Natural killer cell (primary cell): ENCODE measurements at places on chromosomes 12 and 14.
A peak's percentile ranks its signal among the peaks of the same experiment; 100 is the strongest.

- no peaks in the 10 kb centered on the region for H3K36me3 ChIP-seq
- H3K4me3 ChIP-seq, result no peak overlapping the region
- H3K27me3 ChIP-seq, result peaks cover 5% of the 10 kb centered on the region
- H3K4me1 ChIP-seq, result no peaks in the 10 kb centered on the region
These were observed 44.0 kb upstream of the OTX2 start for GRCh38 chr14:56854325-56854724.

DNA sequence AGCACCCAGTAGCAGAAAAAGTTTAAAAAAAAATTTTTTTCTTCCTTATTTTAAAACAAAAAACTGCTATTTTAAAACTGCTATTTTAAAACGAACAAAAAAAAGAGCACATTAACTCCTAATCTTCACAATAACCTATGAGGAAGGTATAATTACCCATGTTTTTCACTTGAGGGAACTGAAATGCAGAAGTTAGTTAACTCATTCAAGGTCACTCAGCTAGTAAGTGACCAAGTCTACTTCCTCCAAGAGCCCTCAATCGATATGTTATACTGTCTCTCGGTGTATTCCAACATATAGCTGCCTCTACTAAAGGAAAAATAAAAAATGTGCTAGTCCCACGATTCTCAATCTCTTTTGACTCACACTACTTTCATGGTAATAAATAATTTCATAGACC, 7.8 kb downstream of the RPAP3 start:
- no peak overlapping the region for H3K4me3 ChIP-seq
- no peaks in the 10 kb centered on the region for H3K4me1 ChIP-seq
- no peaks in the 10 kb centered on the region for H3K27me3 ChIP-seq
- DNase-seq, result no peak
- no peak overlapping the region for H3K27ac ChIP-seq

DNA sequence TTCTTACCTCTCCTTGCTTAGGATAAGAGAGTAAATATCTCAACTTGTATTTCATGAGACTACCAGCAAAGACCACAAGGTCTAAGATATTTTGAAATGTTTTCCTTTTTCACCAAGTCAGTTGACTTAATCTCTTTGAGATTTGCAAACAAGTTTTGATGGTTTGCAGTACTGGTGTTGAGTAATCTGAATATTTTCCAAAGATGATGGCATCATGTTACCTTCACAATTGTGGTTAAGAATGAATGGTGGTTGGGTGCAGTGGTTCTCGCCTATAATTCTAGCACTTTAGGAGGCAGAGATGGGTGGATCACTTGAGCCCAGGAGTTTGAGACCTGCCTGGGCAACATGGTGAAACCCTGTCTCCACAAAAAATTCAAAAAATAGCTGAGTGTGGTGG, 225.7 kb downstream of the TMTC2 start:
- no peak overlapping the region for H3K4me3 ChIP-seq
- H3K27me3 ChIP-seq, result no peaks in the 10 kb centered on the region
- no peaks in the 10 kb centered on the region for H3K4me1 ChIP-seq
- no peaks in the 10 kb centered on the region for H3K36me3 ChIP-seq

- no peak for DNase-seq
- peaks cover 22% of the 10 kb centered on the region for H3K4me1 ChIP-seq
- no peak overlapping the region for H3K27ac ChIP-seq
- H3K36me3 ChIP-seq, result no peaks in the 10 kb centered on the region
These were observed 10.7 kb upstream of the WDR89 start for GRCh38 chr14:63652406-63652805.

GRCh38 chr14:23539248-23540140, 12.1 kb downstream of the ZFHX2 start:
- H3K27ac ChIP-seq, result no peak overlapping the region
- no peaks in the 10 kb centered on the region for H3K36me3 ChIP-seq
- H3K4me1 ChIP-seq, result no peaks in the 10 kb centered on the region
- DNase-seq, result peak; percentile 71
- no peak overlapping the region for H3K4me3 ChIP-seq
- H3K27me3 ChIP-seq, result no peaks in the 10 kb centered on the region

GRCh38 chr14:91038439-91038838, 22.0 kb downstream of the RPS6KA5 start:
- no peaks in the 10 kb centered on the region for H3K27me3 ChIP-seq
- DNase-seq, result no peak
- H3K36me3 ChIP-seq, result no peaks in the 10 kb centered on the region
- no peak overlapping the region for H3K27ac ChIP-seq
- H3K4me1 ChIP-seq, result no peaks in the 10 kb centered on the region

DNA sequence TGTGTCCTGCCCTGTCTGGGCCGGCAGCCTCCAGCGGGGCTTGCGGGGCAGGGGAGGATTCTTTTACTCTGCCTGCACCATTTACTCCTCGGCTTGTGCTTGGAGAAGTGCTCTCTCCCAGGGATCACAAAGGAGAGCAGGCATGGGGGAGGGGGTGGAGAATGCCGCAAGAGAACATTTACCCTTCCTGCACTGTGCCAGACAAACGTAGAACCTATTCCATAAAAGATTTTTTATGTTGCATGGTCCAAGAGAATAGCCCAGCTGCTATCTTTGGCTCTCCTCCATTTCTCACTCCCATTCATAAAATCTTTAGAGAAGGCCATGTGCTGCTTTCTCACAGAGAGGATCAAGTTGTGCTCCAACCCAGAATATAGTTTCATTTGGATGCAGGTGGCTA, 159.4 kb downstream of the SPTSSA start:
- no peaks in the 10 kb centered on the region for H3K36me3 ChIP-seq
- no peaks in the 10 kb centered on the region for H3K27me3 ChIP-seq
- no peaks in the 10 kb centered on the region for H3K4me1 ChIP-seq
- no peak overlapping the region for H3K27ac ChIP-seq
- no peak for DNase-seq
- no peak overlapping the region for H3K4me3 ChIP-seq

- H3K27ac ChIP-seq, result peak overlapping the region; percentile 84
- peaks cover 19% of the 10 kb centered on the region for H3K36me3 ChIP-seq
- H3K4me3 ChIP-seq, result peak overlapping the region; percentile 1
- peaks cover 95% of the 10 kb centered on the region for H3K4me1 ChIP-seq
- no peaks in the 10 kb centered on the region for H3K27me3 ChIP-seq
These were observed 28.5 kb upstream of the PNMA1 start for GRCh38 chr14:73742520-73743238.

GRCh38 chr14:67267576-67268328, 26.5 kb downstream of the PALS1 start:
- no peak overlapping the region for H3K4me3 ChIP-seq
- no peak for DNase-seq
- H3K36me3 ChIP-seq, result no peaks in the 10 kb centered on the region
- no peaks in the 10 kb centered on the region for H3K27me3 ChIP-seq
- H3K27ac ChIP-seq, result no peak overlapping the region

- DNase-seq, result peak; percentile 27
- H3K27me3 ChIP-seq, result no peaks in the 10 kb centered on the region
- H3K36me3 ChIP-seq, result no peaks in the 10 kb centered on the region
- H3K4me1 ChIP-seq, result peaks cover 26% of the 10 kb centered on the region
These were observed 452.4 kb downstream of the RAD51B start for GRCh38 chr14:68271913-68272391.

- no peaks in the 10 kb centered on the region for H3K36me3 ChIP-seq
- H3K27me3 ChIP-seq, result no peaks in the 10 kb centered on the region
- DNase-seq, result no peak
- H3K27ac ChIP-seq, result no peak overlapping the region
These were observed 52.9 kb downstream of the SCN8A start for GRCh38 chr12:51643951-51644350.

- no peaks in the 10 kb centered on the region for H3K36me3 ChIP-seq
- H3K4me1 ChIP-seq, result no peaks in the 10 kb centered on the region
- H3K27ac ChIP-seq, result no peak overlapping the region
- no peaks in the 10 kb centered on the region for H3K27me3 ChIP-seq
- DNase-seq, result peak; percentile 81
- no peak overlapping the region for H3K4me3 ChIP-seq
These were observed 57.9 kb downstream of the TRPV4 start for GRCh38 chr12:109775172-109775881.

DNA sequence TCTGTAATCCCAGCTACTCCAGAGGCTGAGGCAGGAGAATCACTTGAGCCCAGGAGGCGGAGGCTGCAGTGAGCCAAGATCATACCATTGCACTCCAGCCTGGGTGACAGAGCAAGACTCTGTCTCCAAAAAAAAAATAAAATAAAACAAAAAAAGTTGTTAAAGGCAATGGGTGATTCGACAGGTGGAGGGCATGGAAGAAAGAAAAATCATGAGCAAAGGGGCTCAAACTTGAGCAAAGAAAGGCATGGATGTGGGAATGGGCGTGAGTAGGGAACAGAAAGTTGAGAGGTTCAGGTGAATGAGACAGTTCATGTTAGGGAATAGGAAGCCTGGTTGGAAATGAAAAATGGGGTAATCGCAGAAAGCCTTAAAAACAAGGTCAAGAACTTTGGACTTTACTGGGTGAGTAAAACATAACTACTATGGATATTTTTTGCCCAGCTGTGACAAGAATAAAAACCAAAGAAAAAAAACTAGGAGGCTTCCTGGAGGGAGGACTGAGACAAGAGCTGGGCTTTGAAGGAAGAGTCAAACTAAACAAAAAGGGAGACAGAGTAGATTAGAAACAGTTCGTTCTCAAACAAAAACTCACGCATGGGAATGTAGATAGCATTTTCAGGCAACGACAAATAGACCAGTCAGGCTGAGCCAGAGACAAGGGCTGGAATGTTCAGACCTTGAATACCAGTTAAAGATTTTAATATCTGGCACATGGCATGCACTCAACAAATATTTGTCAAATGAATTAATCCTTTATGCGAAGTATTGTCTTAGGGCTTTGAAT, 18.8 kb downstream of the PYM1 start:
- no peak overlapping the region for H3K4me3 ChIP-seq
- no peak overlapping the region for H3K27ac ChIP-seq
- no peak for DNase-seq
- H3K4me1 ChIP-seq, result no peaks in the 10 kb centered on the region

DNA sequence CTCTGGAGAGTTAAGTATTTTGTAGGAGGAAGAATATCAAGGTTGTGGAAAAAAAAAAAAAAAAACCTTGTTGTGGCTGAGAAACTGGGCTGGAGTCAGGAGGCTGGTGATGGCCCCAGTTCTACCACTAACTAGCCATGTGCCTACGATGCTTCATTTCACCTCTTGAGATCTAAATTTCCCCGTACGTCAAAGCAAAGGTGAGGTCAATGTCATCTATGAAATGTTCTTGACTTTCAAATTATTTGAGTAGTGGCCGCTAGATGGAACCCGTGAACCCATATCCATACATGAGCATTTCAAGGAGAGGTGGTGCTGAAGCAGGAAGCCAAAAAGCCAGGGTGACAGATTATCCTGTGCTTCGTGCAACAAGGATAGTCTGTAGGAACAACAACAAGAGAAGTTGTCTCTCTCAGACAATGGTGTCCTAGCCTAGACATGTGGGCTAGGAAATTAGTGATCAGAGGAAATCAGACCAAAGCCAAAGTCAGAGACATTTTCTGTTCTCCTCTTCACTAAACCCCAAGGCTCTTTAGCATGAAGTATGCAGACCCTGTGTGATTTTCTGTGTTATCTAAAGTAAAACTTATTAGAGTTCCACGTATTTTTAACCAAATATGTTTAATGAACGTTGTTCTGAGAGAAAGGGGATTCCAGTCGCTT, 95.5 kb upstream of the ETV6 start:
- no peak overlapping the region for H3K4me3 ChIP-seq
- H3K27ac ChIP-seq, result no peak overlapping the region
- no peaks in the 10 kb centered on the region for H3K36me3 ChIP-seq
- no peak for DNase-seq

GRCh38 chr12:54859502-54859901, 5.2 kb downstream of the MUCL1 start:
- H3K27ac ChIP-seq, result no peak overlapping the region
- H3K4me3 ChIP-seq, result no peak overlapping the region
- no peaks in the 10 kb centered on the region for H3K4me1 ChIP-seq
- no peaks in the 10 kb centered on the region for H3K27me3 ChIP-seq
- DNase-seq, result no peak
- H3K36me3 ChIP-seq, result no peaks in the 10 kb centered on the region

- no peak overlapping the region for H3K4me3 ChIP-seq
- H3K27me3 ChIP-seq, result no peaks in the 10 kb centered on the region
- H3K27ac ChIP-seq, result no peak overlapping the region
- no peaks in the 10 kb centered on the region for H3K36me3 ChIP-seq
- no peaks in the 10 kb centered on the region for H3K4me1 ChIP-seq
- DNase-seq, result no peak
These were observed 38.7 kb upstream of the SGPP1 start for GRCh38 chr14:63766611-63767010.

DNA sequence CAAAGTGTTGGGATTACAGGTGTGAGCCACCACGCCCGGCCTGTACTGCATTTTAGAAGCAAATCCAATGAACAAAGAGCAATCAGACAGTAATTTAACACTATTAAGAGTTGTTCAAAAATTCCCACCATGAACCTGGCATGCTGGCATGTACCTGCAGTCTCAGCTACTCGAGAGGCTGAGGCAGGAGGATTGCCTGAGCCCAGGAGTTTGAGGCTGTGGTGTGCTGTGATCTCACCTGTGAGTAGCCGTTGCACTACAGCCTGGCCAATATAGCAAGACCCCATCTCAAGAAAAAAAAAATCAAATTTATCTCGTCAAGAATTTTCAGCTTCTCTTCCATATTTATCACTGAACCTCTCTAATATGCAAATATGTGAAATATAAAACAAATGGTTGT, 39.7 kb upstream of the KICS2 start:
- no peak overlapping the region for H3K27ac ChIP-seq
- no peaks in the 10 kb centered on the region for H3K4me1 ChIP-seq
- no peaks in the 10 kb centered on the region for H3K36me3 ChIP-seq

GRCh38 chr14:57080691-57081090, 188.0 kb downstream of the EXOC5 start:
- no peaks in the 10 kb centered on the region for H3K36me3 ChIP-seq
- no peak for DNase-seq
- no peak overlapping the region for H3K27ac ChIP-seq
- H3K4me3 ChIP-seq, result no peak overlapping the region

DNA sequence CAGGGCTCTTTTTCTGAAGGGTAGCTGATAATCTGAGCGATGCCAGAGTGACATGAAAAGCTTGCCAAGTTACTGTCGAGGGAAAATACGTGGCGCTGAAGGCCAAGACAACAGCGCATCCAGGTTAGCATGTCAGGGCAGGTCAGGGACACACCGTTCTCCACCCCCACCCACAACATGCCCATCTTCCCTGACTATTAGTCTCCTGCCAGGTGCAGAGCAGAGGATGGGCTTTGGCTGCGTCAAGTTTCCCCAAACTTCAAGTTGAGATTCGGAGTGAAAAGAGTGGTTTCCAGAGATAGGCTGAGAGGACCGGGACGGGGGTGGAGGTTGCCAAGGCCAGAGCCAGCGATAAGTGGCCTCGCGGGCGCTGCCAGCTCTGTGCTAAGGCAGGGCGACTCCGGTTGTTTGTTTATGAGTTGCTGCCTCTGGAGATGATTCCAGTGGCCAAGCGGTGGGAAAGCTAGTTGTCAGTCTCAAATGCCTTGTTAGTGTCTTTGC, 1.7 kb downstream of the TRHDE start:
- H3K36me3 ChIP-seq, result no peaks in the 10 kb centered on the region
- no peak overlapping the region for H3K27ac ChIP-seq
- no peak overlapping the region for H3K4me3 ChIP-seq
- DNase-seq, result no peak
- peaks cover 23% of the 10 kb centered on the region for H3K27me3 ChIP-seq

- no peak for DNase-seq
- H3K36me3 ChIP-seq, result no peaks in the 10 kb centered on the region
- no peak overlapping the region for H3K4me3 ChIP-seq
- H3K27me3 ChIP-seq, result no peaks in the 10 kb centered on the region
- no peak overlapping the region for H3K27ac ChIP-seq
These were observed 743.5 kb downstream of the DIO2 start for GRCh38 chr14:79467835-79468234.

GRCh38 chr14:81165188-81165587, 55.6 kb downstream of the GTF2A1 start:
- H3K4me1 ChIP-seq, result peaks cover 8% of the 10 kb centered on the region
- DNase-seq, result no peak
- H3K4me3 ChIP-seq, result no peak overlapping the region
- H3K36me3 ChIP-seq, result no peaks in the 10 kb centered on the region
- H3K27ac ChIP-seq, result no peak overlapping the region
